HFFc6 (cell line): ENCODE measurements at places on chromosomes 16 and 17. TPM values are rescaled to one million over a fixed set of nuclear protein-coding genes. Genes with fewer than 3 reads are reported as not detected.
A peak's percentile ranks its signal among the peaks of the same experiment; 100 is the strongest.

DNA sequence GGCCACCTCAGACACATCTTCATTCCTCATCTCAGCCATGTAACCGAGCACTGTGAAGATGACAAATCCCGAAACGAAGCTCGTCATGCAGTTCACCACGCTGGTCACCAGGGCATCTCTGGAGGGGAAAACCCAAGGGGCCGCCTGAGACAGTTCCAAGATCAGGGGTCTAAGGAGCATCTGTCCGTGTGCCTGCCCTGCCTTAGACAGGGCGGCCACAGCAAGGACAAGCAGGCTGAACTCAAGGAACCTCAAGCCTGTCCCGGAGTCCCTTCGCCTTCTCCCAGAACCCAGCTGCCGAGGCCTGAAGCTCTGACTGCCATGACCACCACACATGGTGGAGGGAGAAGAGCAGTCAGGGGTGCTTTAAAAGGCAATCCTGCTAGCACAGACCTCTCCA lies 22.7 kb downstream of the SLC6A4 start:
- no peak for DNase-seq

- no peak for DNase-seq
These were observed 10.8 kb downstream of the ZG16B start for GRCh38 chr16:2840914-2841313.

GRCh38 chr16:27066668-27067537 lies at the start of gene C16orf82:
C16orf82 (plus strand) TSS chr16:27066927.
- DNase-seq, result no peak

- DNase-seq, result no peak
These were observed 221.8 kb upstream of the IRX3 start for GRCh38 chr16:54508351-54508750.

DNA sequence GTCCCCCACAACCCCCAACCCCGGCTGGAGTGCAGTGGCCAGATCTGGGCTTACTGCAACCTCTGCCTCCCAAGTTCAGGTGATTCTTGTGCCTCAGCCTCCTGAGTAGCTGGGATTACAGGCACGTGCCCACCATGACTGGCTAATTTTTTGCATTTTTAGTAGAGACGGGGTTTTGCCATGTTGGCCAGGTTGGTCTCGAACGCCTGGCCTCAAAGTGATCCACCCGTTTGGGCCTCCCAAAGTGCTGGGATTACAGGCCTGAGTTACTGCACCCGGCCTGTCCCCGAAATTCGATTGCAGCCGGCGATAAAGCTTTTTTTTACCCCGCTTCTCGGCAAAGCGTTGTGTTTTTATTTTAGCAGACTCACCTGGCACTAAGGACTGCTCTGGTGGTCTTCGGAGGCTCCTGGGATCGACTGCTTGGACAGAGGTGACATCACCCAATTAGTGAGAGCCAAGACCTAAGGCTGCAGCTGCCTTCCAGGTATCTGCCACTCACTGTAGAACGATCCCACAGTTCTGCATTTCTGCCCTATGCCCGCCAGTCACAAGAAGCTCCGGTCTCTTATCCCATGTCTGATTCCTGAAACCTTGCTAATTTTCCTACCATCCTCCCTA lies 82.2 kb upstream of the ARL4D start:
- DNase-seq, result peak; percentile 75

The SULT1A1 gene
- 0.17 TPM in 1 of 2 replicates, not detected in the other for total RNA-seq

- peak; percentile 59 for DNase-seq
These were observed 6.8 kb downstream of the MYO1C start for GRCh38 chr17:1485423-1486376.

DNA sequence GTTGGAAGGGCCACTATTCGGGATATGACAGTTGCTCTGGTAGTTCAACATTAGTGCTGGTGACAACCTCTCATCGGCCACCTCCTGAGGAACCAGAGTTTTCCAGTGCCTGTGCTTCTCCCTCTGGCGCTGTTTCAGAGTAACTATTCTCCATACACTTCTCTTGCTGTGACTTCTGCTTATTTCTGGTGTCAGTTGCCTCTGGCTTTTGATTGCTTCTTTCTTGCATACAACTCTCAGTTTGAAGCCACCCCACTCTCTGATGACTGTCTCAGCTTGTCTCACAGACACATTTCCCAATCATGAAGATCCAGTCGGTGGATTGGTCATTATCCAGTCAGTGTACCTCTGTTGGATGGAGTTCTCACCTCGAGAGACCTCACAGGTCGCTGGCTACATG lies 3.4 kb upstream of the TM4SF5 start:
- no peak for DNase-seq

GRCh38 chr17:34226011-34226743 lies 28.9 kb upstream of the CCL2 start:
- DNase-seq, result peak; percentile 64

The ADAD2 gene
- total RNA-seq, result not detected in 2 replicates

- no peak for DNase-seq
These were observed 30.4 kb upstream of the SBK1 start for GRCh38 chr16:28261942-28262341.
